ENCODE measurements at places on chromosomes 13 and 19.

DNA sequence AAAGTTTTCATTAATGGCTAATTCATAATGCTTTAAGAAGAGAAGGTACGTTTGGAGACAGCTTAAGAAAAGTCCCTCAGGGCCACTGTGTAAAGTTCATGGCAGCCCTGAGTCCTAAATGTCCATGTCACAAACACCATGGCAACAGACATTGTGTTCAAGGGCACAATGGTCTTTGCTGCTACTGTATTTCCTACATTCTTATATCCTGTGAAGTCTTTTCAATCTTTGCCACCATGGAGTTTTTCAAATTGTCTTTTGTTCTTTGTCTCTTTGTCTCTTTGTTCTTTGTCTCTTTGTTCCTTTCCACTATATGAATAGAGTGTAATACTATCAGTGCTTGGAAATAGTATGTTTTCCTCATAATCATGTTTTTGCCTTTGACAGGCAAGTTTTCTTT, 178.8 kb downstream of the VWA8 start:
- no peak for DNase-seq

DNA sequence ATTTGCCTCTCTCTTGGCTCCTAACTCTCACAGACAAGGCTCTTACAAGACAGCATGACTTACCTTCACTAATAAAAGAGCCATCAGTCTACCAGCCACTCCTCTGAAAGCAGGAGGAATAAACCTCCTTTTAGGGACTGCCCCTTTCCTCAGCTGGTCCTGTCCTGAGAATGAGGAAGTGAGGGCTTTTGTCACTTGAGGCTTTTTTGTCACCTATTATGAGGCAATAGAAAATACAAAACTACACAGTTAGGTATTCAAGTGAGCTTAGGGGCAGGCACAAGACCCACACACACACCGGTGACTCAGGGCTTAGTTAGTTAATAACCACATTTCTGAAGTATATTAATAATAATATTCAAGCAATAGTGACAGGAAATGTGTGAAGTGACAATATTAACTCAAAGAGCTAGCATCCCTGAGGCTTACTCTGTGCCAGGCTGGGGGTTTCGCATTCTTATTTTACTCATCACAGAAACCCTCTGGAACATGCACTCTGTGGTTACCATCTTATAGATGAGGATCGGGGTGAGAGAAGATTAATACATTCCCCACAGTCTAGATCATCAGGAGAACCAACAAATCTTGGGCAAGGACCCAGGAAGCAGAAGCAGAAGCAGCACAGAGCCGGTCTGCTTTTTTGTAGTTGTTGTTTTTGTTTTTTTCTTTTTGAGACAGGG, 379.9 kb downstream of the LIG4 start:
- no peak for DNase-seq

DNA sequence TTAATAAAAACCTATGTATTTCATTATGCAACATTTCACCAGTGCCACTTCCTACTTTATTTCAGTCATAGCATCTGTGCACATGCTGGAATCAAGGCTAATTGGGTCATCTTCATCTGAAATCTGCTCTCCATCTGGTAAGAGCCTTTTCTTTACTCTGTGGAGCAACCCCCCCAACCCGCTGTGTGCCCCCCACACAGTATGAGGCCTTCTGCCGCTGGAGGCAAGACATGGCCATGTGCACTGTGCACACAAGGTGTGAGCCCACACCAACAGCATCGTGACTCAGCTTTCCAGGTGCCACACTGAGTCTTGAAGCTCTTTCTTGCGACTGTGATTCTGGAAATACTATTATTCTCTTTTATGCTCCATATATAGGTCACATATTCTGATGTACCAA, 471.0 kb downstream of the TBC1D4 start:
- DNase-seq: no peak

GRCh38 chr13:24627090-24627714, 53.0 kb upstream of the ATP12A start:
- DNase-seq: no peak

GRCh38 chr13:105083992-105084391, 1451.5 kb downstream of the EFNB2 start:
- no peak for DNase-seq

DNA sequence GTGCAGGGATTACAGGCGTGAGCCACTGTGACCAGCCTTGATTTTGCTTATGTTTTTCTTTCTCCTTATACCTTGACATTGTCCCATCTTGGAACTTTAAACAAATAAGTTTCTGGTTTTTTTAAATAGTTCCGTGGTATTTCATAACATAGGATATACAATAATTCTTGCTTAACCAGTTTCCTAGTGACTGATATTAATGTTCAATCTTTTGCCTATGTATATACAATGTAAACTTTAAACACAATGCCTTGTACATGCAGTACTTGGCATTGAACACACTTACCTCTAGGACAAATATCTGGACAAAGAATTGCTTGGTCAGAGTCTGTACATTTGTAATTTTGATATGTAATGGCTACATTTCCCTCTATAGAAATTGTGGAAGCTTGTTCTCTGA, 24.4 kb upstream of the SPACA4 start:
- DNase-seq: no peak

GRCh38 chr19:35901854-35902661, at the start of gene HCST:
Gene HCST (plus strand): TSS chr19:35902529. CDS start chr19:35902594, 65 bp downstream.
- no peak for DNase-seq

DNA sequence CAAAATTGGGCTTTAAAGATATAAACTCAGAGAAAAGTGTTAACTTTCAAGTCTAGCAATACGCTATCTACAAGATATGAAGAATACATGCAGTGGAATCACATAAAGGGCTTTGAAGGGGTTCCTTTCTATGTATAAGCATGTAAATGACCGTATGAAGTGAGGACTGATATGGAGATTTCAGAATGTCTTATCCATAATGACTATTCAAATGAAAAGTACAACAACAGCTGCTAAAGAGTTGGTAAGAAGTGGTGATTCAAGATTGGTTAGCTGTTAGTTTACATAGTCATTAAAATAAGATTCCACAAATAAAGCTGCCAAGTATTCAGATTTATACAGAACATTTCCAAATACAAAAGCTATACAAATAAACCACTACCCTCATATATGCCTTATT, 153.4 kb upstream of the STARD13 start:
- DNase-seq: no peak

DNA sequence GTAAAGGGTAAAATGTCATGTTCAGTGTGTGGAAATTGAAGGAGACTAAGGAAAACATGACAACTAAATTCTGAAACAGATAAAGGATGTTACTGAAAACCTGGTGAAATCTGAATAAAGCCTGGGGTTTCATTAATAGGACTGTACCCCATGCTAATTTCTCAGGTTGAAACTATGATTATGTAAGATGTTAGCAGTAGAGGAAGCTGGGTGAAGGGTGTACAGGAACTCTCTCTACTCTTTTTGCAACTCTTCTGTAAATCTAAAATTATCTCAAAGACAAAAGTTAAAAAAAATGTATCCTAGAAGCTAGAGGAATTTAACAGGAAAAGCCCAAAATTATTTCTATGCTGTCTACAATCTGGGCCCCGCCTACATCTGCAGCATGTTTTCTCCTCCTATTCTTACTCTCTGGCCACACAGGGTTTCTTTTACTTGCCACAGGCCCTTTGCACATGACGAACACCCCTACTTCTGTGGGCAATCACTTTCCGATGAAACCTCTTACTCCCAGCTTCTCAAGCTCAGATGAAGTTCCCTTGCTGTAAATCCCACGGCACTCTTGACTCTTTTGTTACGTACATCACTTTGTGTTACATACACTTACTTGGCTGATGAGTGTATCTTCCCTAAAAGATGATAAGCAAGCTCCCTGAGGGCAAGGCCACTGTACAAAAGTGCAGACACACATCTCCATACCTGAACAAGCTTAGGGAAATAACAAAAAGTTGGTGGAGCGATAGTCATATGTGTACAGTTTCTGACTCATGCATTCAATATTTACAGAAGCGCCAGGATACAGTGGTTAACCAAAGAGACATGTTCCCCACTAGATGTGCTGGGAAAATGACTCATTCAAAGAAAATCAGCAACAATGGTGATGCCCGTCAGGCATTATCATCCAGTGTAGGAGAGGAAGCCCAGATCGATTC, 32.6 kb downstream of the RUBCNL start:
- DNase-seq: no peak

DNA sequence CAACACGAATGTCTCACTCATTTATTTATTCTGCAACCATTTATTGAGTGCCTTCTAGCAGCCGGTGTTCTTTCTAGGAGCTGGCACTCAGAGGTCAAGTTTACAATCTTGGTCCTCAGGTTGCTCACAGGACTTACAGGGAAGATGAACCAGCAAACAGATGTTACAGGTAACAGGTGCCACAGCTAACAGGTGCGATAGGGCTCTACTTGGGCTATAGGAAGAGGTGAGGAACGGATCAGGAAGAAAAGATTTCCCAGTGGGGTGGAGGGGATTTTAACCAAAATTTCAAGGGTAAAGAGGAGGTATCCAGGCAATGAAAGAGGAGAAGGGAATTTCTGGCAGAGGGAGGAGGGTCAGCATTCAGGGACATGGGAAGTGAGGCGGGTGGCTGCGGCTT, 87.3 kb upstream of the FARP1 start:
- DNase-seq: no peak

- no peak for DNase-seq
Observed at GRCh38 chr19:14830702-14831101, 4.3 kb downstream of the OR7A5 start.

DNA sequence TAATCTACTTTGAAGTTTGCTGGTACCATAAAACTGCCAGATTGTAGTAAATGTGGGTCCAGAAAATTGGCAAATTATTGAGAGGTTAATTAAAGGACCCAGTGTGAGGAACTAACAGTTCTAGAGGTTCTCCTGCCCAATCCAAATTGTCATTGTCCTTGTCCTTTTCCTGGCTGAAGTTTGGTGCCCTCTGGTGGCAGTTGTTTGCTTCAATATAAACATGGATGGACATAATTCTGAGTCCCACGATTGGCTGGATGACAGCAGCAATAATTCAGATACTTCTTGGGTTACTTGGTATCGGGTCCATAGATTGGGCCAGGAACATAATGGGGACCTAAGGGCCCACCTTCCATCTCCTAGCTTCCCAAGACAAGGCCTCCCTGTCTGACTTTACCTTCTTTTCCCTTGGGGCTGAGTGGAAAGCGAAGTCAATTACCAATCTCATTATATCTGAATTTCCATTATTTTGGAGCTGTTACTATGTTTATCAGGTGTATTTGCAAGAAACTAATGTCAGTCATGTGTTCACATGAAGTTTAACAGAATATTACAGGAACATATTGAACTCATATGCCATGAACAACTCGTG, 33.8 kb upstream of the GARRE1 start:
- DNase-seq: no peak

GRCh38 chr13:33206425-33206824, 79.1 kb downstream of the STARD13 start:
- DNase-seq: no peak

- DNase-seq: no peak
Observed at GRCh38 chr19:33391631-33392249, 18.2 kb downstream of the CEBPG start.

- DNase-seq: no peak
Observed at GRCh38 chr13:40318366-40318765, 348.1 kb downstream of the FOXO1 start.

DNA sequence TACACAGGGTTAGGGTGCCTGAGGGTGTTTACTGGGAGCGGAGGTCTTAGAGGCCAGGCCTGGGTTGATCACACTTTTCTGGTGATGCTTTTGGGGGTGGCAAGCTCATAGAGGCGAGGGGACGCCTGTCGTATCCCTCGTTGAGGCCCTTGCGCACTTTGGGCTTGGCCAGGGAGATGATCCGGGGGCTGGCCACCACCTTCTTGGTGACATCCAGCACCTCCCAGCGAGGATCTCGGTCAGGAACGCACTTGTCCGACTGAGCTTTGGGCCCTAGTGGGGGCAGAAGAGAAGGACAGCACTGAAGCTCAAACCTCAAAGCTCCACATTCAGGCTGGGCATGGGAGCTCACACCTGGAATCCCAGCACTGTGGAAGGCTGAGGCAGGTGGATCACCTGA, 17.6 kb upstream of the MIER2 start:
- DNase-seq: no peak

DNA sequence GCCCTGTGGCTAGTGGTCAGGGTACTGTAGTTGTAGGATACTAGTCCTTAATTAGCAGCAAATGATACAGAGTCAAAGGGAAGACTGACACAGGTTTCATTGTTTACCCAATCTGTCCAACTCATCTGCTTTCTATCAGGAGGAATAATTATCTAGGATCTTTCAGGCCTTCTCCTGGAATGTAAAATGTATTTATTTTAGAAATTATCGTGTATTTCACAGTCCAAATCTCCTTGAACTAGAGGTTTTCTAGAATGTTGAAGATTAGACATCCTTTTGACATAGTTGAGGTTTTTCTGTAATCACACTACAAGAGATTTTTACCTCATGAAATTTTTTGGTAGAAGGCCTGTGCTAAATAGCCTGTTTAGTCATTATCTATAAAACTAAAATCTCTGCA, 1694.8 kb upstream of the PCDH20 start:
- DNase-seq: no peak

- DNase-seq: no peak
Observed at GRCh38 chr13:32911506-32911905, 104.7 kb upstream of the KL start.

GRCh38 chr19:57515255-57515654, 11.9 kb upstream of the ZNF549 start:
- no peak for DNase-seq

DNA sequence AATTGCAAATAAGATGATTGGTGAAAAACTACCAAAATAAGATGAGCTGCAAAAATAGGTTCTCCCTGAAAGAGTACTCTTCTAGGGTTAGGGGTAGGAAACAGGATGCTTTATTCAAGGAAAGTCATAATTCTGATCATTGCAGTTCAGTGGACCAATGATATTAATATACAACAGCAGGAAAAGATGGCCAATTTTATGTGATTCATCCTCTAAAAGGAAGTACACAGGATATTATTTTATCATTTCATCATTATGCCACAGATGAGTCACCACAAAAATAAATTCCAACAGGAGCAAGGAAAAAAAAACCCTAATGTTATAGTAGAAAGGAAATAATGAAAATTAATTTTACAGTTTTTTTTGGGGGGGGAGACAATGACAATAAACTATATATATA, 205.0 kb downstream of the NALCN start:
- DNase-seq: no peak

DNA sequence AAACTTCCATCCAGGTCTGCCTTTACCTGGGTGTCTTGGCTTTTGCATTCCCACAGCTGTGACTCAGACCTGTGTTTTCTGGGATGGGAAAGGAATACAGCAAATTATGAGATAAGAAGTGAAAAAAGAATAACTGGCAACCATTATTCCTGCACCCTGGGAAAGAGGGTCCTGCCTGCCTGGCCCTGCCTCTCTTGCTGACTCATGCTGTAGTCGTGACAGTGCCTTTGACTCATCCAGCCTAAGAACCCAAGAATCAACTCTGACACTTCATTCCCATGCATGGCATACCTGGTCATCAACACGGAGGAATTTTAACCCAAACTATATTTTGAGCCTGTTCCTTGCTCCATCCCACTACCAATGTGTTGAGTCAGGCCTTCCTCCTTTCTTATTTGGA, 185.4 kb upstream of the SERP2 start:
- DNase-seq: no peak

DNA sequence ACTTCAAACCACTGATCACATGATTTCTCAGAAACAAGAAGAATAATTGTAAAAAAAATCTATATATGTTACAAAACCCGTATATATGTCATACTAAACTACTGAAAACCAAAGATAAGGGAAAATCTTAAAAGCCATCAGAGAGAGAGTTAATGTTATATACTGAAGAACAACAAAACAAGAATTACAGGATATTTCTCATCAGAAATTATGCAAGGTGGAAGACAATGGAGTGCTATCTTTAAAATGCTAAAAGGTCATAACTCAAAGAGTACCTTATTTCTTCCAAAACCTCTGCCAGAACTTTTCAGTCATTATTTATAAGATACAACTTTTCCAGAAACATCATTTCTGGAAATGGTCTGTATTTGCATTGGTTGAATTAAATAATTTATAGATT, 256.8 kb downstream of the RBM26 start:
- DNase-seq: no peak

Measured in stimulated activated CD8-positive, alpha-beta memory T cell treated with anti-CD3 and anti-CD28 coated beads, Interleukin-7, amount 100 ng/mL, for 1 hour (primary cell).